ENCODE measurements at places on chromosomes 3 and 15. TPM values are rescaled to one million over a fixed set of nuclear protein-coding genes. Genes with fewer than 3 reads are reported as not detected.

LTK gene
- 0.19 TPM for total RNA-seq

GPR15 gene
- total RNA-seq, result not detected

PLAAT1 gene
- not detected for total RNA-seq

LSMEM2 gene
- not detected for total RNA-seq

CPNE9 gene
- not detected for total RNA-seq

SCAANT1 gene
- not detected for total RNA-seq

TMPRSS7 gene
- total RNA-seq, result not detected

CDHR4 gene
- not detected for total RNA-seq

NOX5 gene
- total RNA-seq, result 0.47 TPM

NUTM1 gene
- not detected for total RNA-seq

ACVR2B gene
- 2.7 TPM for total RNA-seq

PCOLCE2 gene
- total RNA-seq, result 197 TPM

NEK11 gene
- 6.2 TPM for total RNA-seq

- DNase-seq, result no peak
Observed at GRCh38 chr3:190614226-190615059, 100.6 kb downstream of the IL1RAP start.

DNA sequence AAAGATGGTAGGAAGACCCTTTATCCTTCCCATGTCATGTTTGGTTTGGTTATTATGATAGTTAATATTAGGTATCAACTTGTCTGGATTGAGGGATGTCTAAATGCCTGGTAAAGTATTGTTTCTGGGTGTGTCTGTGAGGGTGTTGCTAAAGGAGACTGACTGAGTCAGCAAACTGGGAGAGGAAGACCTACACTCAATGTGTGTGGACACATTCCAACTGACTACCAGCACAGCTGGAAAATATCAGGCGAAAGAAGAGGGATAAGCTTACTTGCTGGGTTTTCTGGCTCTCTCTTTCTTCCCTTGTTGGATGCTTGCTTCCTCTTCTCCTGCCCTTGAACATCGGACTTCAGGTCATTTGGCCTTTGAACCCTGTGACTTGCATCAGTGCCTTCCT lies 1227.6 kb upstream of the EPHA6 start:
- no peak for DNase-seq

DNA sequence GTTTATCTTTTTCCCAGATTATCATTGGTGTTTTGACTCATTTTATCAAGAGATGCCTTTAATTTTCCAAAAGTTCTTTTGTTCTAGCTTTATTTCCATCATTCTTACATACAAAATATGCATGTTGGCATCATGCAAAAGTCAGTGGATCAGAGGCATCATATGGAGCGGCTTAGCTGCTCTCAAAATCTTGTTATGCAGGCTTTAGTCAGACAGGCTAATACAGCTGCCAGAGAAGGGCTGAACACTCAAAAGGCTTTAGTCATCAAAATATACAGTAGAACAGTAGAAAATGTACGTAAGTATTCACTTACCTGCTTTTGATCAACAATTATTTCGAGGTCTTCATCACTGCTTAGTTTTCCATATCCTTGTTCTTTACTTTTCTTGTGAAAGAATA lies 65.5 kb downstream of the PEX5L start:
- no peak for DNase-seq

DNA sequence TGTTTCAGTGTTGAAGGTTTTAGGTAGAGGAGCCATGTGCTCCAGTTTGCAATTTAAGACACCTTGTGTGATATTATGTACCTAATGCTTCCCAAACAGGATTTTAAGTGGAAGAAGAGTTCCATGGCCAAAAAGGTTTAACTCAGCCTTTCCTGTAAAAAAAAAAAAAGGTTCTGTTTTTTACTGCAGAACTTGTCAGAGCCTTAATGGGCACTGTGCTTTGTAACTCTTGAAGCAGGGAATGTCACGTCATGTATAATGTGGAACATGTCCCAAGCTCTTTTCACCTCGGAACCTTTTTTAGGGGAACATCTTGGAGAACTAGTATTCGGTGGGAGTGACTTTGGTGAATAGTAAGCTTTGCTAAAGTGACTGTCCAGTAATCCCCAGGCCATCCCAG lies 31.6 kb downstream of the PSMD6 start:
- no peak for DNase-seq

DNA sequence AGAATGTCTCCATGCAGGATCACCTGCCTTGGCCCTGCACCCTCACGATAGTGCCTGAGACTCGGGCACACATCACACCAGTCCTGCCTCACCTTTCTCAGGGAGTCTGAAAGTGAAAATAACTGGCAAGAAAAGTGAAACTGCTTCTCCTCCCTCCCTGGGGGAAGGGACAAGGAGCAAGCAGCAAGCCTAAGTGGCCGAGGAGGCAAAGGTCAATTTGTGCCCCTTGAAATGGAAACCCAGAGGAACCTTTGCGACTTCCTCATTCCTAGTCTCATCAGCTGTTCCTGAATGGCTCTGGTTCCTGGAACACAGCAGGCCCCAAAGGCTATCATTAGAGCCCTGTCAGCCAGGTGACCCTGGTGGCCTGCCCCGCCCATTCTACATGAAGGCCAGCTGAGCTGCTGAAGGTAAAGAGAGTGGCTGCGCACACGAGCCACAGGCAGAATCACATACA lies 28.0 kb upstream of the SLCO2A1 start:
- DNase-seq, result no peak

DNA sequence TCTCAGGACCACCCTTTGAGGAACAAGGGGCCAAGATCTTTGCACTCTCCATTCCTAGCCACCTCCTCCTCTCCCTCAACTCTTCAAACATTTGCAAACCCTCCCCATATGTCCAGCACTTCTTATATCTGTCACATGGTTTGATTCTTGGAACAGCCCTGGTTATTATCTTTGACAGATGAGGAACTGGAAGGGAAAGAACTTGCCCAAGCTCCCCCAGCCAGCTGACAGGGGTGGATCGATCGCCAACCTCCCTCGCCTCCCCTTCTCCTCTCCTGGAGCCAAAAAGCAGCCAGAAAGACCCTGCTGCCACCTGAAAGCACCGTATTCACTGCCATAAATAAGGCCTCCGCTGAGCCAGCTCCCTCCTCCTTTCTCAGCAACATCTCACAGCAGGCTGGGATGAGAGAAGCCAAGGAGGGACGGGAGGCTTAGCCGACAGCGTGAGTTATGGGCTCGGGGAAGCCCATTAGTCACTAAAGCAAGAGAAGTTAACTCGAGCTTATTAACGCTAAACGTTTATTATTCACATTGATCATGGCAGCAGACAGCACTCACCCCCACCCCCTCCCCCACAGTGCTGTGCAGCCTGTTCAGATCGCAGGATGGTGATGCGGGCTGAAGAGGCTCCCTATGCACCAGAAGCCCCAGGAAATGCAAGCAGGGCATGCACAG lies 22.2 kb upstream of the FGD5 start:
- no peak for DNase-seq

- DNase-seq, result no peak
Observed at GRCh38 chr15:81163961-81164800, 30.1 kb downstream of the CFAP161 start.

DNA sequence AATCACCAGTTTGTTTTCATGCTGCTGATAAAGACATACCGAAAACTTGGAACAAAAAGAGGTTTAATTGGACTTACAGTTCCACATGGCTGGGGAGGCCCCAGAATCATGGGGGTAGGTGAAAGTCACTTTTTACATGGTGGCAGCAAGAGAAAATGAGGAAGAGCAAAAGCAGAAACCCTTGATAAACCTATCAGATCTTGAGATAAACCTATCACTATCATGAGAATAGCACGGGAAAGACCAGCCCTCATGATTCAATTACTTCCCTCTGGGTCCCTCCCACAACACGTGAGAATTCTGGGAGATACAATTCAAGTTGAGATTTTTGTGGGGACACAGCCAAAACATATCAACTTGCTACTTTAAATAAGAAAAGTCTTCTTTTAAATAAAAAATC lies 28.9 kb downstream of the CD200R1L start:
- DNase-seq, result no peak

GRCh38 chr3:40445880-40446279 lies 11.3 kb upstream of the RPL14 start:
- DNase-seq, result no peak

DNA sequence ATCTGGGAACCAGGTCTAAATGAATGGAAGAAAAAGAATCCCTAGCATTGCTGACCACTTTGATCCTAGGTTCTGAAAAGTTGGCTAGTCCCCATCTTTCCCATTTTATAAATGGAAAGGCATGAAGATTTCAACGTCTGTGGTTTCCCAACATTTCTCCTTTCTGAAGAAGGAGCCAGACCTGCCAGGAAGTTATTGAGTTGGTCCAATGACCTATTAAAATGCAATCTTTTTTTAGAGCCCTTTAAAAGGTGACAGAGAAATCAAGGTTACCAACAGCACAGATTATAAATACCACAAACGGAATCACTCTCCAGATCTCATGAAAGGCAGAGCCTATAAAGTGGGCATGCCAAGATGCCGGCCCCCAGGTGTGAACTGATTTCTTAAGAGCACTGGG lies 505.6 kb upstream of the THBS1 start:
- DNase-seq, result no peak

DNA sequence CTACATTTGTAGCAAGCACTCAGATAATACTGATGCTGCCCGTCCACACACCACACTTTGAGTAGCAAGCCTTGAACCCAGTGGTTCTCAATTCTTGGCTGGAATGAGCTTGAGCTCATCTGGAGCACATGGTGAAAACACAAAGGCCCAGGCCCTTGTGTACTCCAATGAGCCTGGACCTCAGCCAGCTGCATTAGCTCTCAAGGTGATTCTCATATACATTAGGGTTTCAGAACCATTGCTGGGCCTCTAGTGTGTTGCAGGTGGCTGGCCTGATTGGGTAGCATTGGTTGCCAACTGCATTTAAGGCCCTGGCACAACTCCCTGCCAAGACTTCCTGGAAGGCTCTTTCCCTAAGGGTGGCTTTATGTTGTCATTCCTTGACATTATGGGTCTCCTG lies 23.4 kb upstream of the ZFAND6 start:
- no peak for DNase-seq

- DNase-seq, result no peak
Observed at GRCh38 chr3:159448902-159449301, 539.7 kb upstream of the IL12A start.

GRCh38 chr3:124206225-124207055 lies 214.5 kb upstream of the ROPN1 start:
- DNase-seq, result no peak

GRCh38 chr15:43104426-43104825 lies 1.4 kb downstream of the UBR1 start:
- DNase-seq, result no peak

DNA sequence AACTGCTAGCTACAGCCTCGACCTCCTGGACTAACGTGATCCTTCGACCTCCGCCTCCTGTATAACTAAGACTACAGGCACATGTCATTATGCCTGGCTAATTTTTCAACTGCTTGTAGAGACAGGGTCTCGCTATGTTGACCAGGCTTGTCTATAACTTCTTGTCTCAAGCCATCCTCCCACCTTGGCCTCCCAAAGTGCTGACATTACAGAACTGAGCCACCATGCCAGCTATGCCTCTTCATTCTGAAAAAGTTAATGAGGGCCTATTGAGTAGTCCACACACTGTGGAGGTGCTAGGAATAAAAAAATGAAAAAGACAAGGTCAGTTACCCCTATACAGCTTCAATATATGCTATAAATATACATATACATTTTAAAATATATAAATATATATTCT lies 18.3 kb upstream of the EPHA6 start:
- no peak for DNase-seq

DNA sequence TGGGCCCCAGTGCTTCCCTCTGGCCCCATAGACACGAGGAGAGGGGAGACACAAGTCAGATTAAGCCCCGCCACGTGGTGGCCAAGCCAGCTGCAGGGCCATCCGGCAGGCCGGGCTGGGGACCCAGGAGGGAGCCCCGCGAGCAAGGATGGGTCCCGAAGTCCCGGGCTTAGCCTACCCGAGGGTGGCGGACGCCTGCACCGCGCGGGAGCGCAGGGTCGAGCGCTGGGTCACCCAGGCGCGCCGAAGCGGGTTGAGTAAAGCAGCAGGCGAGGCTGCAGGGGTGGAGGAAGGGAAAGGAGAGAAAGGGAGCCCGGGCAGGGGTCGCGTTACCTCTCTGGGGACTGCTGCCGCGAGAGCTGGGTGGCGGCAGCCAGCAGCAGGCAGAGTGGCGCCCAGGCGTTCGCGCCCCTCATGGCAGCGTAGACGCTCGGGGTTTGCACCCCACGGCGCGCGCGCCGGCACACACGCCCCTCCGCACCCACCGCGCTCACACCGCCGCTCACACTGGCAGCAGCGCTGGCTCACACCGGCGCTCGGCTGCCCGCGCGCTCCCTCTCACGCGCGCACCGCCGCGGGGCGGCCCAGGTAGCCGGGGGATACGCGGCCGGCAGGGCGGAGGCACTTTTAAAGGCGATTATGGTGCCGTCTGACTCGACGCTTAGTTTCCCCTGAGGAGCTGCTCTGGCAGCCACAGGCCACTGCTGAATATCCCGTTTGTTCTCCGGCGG lies at the start of gene PCOLCE2:
TSS of gene PCOLCE2 (minus strand) at position 603 of the 731 bp plus-strand sequence. CDS start at position 416, 187 bp downstream.
- DNase-seq, result no peak

DNA sequence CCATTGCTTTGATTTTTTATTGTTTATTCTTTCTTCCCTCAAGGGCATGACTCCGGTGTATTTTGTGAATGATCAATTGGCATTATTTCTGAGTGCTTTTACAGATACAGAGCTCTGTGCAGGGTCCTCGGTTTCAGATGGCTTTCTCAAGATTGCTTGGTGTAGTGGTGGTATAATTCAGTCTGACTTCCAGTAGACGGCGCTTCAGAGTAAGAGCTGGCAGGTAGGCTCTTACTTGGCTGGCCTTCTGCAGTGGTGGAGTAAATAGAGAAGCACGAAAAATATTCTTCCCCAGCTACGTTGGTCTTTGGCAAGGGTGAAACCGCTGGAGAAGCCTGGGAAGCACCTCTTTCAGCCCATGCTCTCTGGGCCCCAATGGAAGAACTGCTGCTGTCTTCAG lies 723.0 kb upstream of the BCHE start:
- no peak for DNase-seq

GRCh38 chr15:66008940-66009562 lies 139.8 kb downstream of the RAB11A start:
- DNase-seq, result no peak

DNA sequence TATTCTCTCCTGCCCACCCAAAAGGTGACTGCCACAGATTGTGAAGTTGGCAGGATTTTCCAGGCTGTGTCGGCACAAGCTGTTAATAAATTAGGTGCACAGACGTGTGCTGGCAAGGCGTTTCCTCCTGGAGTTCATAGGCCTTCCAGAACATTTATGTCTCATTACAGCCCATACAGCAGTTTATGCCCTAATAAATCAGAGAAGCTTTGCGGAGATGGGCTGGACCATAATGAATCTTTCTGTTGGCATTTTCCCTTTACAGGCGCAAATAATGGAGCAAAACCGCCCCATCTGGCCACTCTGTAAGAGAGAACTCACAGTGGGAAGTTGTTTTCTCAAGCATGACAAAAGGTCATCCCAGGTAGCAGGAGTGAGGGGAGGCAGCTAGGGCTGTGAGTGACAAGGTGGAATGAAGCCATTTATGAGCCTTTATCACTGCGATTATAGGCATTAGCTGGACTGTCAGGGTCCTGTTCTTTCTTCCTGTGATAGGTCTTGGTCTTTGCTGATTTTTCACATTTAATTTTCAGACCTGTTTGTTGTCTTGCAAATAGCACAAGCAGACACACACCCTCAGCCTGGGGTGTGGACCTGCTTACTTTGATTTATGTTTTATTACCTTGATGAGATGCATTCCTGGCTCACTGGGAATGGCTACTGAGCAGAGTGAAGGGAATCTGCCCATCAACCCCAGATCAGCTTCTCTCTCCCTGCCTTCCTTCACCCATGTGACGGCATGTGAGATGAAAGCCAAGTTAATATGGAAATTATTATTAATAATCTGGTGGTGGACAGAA lies 257.5 kb downstream of the LRTM1 start:
- DNase-seq, result no peak

Data from omental fat pad (tissue), 4 donors.